Germinal center (tissue), 1 donor: ENCODE measurements at places on chromosomes 7 and 10.
A peak's percentile ranks its signal among the peaks of the same experiment; 100 is the strongest.

GRCh38 chr10:114195079-114195478 lies 15.9 kb downstream of the TDRD1 start:
- no peak for DNase-seq

GRCh38 chr7:151439855-151440798 lies at the start of gene CRYGN:
TSS of gene CRYGN (minus strand) at chr7:151440141. CDS start at chr7:151439917, 224 bp downstream.
- DNase-seq, result no peak

- no peak for DNase-seq
Observed at GRCh38 chr7:64639267-64640001, 26.5 kb upstream of the ZNF107 start.

GRCh38 chr10:12500381-12501303 lies 151.3 kb downstream of the CAMK1D start:
- DNase-seq, result no peak

DNA sequence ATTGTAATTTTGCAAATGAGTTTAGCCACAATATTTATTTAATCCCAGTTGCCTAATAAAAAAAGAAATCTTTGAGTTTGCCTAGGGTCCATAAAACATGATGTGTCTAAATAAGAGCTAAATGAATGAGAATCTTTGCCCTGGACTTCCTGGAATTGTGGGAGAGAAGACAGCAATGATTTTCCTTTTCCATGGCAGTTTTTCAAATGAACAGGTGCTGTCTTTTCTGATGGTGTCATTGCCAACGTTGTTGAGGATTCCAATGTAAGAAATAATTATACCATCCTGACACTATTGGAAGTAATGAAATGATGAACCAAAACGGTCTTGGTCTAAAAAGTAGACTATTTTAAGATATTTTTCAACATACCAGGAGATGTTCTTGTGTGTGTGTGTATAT lies 984.7 kb upstream of the CELF2 start:
- DNase-seq, result no peak

DNA sequence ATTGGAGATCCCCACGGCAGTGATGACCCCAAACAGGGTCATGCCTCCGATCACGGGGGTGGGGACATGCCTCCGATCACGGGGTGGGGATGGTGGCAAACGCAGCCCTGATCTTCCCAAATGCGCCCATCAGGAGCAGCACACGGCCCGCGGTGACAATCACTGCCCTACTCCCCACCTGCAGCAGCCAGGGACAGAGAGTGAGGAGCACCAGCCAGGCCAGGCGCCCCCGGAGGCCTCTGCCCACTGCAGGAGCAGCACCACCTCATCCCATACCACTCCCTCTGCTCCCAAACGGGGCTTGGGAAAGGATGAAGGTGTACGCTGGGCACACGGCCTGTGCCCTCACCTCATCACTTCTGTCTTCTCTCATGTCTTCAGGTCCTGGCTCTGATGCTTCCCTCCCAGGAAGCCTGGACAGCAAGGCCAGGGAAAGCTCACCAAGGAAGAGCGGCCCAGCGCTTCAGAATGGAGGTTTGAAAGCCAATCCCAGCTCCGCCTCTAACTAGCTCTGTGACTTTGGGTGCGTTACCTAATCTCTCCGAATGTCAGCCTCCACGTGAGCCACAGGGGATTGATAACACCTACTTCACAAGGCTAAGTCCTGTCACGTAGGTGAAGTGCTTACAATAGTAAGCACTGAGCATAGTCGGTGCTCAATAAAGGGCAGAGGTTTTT lies 37.1 kb downstream of the STRA8 start:
- DNase-seq, result no peak

GRCh38 chr7:142301299-142301698 lies 43.4 kb upstream of the PRSS58 start:
- DNase-seq, result no peak

DNA sequence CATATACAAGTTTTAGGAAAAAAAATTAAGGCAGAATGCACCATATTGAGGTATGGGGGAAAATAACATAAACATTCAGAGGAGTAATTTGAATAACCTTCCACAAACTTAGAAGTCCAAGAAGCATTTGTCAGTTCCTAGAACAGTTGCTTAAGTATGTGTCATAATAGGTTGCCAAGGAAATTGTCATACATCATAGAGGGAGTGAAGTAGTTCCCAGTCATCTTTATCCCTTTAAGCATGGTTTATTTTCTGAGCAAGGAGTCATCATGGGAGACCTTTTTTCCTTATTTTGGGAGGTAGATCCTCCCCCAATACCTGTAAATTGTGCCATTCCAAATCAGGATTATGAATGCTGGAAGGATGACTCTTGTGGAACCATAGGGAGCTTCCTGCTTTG lies at the start of gene SSMEM1:
SSMEM1 (plus strand) TSS at position 219 of the 400 bp plus-strand sequence; CDS start at position 270, 51 bp downstream.
- DNase-seq, result no peak

GRCh38 chr10:125605167-125605566 lies 77.8 kb downstream of the TEX36 start:
- DNase-seq, result no peak

DNA sequence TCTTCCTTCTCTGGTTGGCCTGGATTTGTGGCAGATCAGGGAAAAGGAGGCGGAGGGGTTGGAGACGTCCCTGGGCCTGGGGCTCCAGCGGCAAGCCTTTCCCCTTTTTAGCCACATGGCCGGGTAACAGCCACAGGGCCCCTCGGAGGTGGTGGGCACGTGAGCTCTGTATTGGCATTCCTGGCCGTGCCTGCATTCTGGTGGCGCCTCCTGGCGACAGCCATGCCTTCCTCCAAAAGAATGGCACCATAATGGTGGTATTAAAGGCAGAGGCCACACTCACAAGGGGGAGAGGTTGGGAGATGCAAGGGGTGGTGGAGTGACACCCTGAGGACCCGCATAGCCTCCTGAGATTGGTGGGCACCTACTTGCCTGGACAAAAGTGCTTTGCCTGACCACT lies 3.0 kb upstream of the AQP1 start:
- DNase-seq, result no peak

DNA sequence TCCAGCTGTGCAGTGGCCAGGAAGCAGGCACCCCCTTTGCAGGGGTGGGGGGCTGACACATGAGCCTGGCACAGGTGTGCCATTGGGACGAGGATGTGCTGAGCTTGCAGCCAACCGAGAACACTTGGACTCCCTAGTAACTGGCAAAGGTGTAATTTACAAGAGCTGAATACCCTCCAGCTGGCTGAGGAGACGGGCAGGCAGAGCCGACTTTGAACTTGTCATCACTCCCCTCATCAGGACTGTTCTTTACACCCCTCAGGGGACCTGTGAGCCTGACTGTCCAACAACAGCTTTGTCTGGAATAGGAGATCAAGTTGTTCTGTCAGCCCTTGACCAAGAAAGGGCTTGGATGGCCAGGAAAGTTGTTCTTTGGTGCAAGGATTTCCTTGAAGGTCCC lies 61.2 kb downstream of the CDH23 start:
- no peak for DNase-seq

GRCh38 chr10:24851629-24852028 lies 100.8 kb downstream of the PRTFDC1 start:
- no peak for DNase-seq

GRCh38 chr10:114638821-114639625 lies 19.1 kb downstream of the ABLIM1 start:
- DNase-seq, result no peak

GRCh38 chr7:70574970-70575799 lies 556.8 kb upstream of the GALNT17 start:
- no peak for DNase-seq

- no peak for DNase-seq
Observed at GRCh38 chr10:126240483-126240882, 147.8 kb downstream of the ADAM12 start.

DNA sequence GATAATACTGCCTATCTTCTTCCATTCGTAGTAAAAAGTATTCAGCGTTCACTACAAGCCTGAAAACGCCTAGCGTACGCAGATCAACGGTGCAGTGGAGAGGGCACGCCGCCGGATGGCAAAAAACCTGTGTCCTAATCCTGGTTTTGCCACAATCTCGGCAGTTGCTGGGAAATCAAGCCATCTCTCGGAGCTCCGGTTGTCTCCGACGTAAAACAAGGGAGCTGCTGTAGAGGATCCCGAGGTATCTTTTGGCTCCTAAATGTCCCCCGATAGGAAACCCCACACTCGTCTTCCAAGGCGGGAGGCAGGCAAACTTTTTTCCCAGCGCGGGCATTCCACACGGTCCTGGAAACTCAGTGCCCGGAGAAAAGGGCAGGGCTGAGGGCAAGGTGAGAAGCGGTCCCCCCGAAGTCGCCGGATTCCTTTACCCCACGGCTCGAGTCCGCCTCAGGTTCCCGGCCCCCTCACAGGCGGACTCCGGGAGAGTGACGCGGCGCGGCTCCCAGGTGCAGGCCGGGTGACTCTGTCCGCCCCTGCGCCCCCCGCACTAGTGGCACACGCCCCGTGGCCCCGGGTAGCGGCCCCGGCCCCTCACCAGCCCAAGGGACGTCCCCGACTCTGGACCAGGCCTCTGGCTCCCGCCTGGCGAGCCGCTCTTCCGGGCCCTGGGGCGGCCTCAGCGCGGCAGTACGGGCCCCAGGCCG lies 649 bp downstream of the IDE start:
- peak; percentile 42 for DNase-seq

DNA sequence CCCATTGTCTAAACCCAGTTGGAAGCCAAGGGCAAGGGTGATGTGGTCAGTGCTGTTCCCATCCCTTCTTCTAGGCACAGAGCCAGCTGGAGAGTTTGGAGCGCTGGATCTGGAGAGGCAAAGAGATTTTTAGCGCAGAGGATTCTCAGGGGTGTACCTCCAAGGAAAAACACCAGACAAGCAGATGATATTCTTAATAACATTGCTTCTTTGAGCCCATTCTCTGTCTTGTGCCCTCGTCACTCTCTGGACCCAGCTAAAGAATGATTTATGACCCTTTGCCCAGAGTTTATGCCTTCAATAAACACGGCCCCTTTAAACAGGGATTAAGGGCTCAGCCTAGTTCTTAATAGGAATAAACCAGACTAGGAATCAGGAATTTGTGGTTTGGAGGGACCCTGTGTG lies 4.7 kb upstream of the HIP1 start:
- DNase-seq, result no peak

DNA sequence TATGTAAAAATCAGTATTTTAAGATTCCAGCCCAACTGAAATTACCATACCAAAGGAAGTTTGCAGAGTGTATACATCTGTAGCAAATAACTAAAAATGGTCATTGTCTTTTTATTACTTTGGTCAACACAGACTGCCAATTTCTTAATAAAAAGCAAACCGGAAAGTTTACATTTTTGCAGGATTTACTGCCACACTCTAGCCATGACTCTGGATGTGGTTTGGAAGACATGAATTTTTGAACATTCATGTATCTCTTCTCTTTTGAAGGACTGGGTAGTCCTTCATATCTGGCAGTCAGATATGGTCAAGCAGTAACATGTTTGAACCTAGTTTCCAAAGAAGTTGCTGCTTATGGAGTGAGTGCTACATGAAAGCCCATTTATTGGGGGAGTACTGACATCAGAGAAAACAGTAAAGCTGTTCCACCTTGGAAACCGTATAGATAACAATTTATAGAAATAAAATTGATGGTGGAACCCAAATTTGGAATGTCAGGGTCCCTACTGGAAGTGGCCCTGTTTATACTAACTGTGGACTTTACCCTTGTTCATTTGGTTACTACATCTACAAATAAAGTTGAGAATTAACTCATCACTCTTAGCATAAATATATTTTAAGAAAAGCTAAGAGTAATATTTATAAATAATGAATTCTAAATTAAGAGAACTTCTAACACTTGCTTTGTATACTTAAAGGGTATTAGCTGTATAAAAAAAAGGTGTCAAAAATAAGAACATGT lies 84.6 kb downstream of the ZMYND11 start:
- DNase-seq, result no peak
